SK-MEL-5 (cell line): ENCODE measurements at places on chromosomes 12 and 14.
A peak's percentile ranks its signal among the peaks of the same experiment; 100 is the strongest.

DNA sequence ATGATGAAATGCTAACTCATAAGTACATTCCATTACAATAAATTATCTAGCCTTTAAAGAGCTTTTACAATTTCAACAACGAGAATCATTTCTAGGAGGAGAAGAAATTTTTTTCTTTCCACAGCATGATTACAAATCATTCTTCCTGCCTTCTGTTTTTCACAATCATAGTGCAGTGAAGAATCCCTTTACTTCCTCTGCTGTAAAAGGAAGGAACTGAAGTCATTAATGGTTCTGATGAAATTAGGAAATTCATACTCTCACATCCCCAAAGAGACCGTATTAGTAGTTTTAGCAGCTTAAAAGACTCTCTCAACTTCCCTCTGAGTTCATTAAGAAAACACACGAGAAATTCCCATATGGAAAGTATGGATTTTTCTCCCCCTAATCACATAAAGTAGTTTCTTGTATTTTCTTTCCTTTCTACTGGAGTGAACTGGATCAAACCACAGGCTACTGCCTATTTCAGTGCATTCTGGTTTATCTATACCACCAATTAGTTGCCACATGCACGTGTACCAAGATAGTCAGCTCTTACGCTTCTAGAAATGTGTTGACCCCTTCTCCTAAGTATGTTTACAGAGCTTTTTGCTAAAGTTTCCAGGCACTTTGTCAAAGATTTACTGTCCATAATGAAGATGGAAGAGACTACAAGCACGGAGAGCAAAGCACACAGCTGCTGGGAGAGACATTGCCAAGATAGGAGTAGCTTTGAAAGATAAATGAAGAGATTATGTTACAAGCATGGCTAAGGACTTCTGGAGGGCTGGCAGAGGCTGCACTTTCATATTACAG, 58.9 kb upstream of the KITLG start:
- no peak for DNase-seq

DNA sequence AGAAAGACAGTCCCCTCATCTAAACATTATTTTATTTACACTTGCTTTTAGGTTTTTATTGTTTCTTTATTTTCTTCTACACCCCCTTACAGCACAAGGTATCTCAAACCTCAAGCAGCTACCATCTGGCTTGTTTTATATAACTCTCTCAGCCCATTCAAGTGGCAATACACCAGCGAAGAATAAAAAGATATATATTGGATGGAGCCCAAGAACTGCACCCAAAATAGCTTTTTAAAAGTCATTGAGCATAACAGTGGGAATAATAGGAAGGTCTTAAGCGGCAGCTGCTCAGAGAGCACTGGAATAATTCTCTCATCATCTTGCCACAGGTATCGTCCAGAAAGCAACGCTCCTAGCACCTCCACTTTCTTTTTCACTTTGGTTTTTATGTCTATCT, 322.5 kb downstream of the SYT1 start:
- no peak for DNase-seq

GRCh38 chr14:99682809-99683618, 1.1 kb upstream of the CYP46A1 start:
- DNase-seq, result peak; percentile 77

DNA sequence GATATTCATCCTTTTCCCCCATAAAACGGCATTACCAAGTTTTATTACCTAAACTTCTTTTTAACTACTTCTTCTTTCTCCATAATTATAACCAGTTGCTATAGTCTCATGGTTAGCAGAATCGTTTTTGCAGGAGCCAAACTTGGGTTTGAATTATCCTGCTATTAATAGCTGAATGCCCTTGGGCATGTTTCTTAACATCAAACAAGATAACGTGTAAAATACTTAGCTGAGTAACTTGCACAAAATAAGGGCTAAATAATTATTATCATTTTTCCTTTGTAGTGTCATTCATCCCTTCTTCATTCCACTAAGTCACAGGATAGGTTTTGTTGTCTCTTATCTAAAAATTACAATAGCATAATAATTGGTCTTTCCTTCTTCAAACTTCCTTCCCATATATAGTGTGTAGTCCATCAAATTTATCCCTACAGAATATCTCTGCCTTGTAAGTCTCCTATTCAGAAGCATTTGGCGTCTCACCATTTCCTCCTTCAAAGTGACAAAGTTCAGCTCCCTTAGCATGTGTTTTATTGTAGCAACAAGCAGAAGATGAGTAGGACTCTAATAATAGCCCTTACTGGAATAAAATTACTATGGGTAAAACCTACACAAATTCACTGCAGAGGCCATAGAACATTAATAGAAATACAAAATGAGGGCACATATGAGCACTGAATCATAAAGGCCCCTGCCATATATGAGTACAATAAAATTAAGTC, 63.8 kb downstream of the FAR2 start:
- DNase-seq, result no peak

DNA sequence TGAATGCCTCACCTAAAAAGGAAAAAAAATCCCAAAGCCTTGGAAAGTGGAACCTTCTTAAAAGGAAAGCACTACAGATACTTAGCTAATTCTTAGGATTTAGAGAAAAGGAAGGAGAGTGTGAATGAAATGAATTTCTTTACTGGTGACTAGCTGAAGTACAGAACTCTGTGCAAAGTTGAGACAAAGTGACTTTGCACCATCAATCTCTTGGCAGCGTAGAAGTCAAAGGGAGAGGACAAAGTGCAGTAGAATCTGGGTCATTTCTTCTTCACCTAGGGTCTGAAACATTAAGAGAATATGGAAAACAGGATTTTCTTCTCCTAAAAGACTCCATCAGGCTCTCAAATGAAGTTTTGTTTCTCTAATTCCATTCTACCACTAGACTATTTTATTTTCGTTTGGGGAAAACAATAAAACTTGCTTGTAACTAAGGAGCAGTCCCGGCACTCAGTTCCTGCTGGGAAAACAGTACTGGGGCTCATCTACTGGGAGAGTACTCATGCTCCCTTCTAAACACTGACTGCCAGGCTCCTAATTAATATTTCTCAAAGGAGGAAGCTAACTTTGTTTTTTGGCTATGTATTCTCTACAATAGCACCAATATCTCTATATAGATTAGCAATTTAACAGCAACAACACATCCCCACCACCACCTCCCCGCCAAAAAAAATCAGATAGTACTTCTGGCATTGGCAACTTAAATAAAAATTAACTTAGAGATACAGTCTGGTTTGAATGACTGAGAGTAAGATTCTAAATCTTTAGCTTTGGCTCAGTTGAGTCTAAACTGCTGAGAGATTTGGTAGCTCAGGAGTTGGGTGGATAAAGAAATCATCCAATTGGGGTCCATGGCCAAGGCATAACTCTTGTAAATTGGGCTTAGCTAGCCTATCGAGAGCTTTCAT, 110.7 kb downstream of the SLC15A5 start:
- no peak for DNase-seq

DNA sequence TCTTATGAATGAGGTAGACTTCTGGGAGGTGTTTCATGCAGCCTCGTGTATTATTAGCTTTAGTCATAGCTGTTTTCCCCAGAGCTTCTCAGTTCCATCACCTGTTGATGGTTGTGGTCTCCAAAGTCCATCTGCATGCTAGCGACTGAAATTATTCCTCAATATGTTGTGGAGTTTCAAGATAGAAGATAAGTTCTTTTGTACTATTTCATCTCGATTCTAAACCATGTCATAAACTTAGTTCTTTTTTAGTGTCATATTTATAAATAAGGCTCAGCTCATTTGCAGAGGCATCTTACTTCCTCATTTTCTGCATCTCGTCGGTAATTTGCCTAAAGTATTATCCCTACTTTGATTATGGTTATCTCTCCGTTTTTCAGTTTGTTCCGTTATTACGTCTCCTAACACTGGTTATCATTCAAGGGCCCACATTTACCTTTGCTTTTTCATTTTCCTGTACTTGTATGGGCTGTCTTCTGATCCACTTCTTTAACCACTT, 119.1 kb downstream of the ITPR2 start:
- DNase-seq, result no peak

- no peak for DNase-seq
Observed at GRCh38 chr14:105144666-105145380, 23.8 kb downstream of the JAG2 start.

DNA sequence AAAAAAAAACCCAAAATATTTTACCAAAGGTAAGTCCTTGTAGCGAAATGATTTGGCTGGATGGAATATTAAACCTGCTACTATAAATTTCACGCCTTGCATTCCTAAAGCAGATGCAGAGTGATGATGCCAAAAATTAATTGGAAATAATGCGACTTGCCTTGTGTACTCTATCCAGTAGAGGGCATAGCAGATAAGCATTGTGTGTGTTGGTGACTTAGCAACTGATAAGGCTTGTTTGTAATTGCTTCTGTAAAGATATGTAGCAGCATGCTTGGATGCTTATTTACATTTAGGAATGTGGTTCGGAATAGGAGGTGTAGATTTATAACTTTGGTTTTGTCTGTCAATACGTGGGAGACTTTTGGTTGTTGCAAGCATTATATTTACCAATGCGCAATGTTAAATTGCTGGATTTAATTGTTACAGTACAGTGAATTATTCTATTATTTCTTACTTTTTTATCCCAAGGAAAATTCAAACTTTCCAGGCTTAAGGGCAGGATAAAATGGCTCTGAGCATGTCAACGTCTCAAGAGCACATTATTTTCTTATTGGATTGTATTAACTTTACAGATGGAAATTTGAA, 80.5 kb downstream of the TMEM260 start:
- peak; percentile 67 for DNase-seq

DNA sequence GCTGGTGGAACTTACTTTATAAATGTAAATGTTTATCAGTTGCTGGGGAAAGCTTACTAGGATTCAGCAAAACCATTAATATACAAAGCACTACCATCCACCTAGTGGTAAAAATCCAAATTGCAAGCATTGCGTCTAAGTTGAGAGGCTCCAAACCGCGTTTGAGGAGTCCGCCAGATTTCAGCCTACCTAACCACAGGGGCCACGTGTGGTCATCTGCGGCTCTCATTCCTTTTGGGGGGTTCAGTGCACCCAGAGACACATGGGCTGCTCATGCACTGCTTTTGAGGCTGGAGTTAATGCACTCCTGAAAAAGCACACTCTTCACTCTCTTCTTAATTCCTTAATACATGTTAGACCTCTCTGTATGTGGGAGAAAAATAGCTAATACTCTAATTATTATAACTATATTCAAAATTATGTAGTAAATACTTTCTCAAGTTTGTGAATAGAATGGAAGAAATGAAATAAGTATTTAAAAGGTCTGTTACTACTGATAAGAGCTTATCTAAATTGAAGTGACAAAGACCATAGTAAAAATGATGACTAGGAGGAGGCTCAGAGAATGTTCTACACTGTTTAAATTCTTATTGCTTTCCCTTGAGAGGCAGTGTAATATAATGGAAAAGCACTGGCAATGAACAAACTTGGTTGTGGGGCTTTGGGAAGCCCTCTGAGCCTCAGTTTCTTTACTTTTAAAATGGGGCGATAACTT, 41.4 kb upstream of the MANSC4 start:
- DNase-seq, result peak; percentile 89

DNA sequence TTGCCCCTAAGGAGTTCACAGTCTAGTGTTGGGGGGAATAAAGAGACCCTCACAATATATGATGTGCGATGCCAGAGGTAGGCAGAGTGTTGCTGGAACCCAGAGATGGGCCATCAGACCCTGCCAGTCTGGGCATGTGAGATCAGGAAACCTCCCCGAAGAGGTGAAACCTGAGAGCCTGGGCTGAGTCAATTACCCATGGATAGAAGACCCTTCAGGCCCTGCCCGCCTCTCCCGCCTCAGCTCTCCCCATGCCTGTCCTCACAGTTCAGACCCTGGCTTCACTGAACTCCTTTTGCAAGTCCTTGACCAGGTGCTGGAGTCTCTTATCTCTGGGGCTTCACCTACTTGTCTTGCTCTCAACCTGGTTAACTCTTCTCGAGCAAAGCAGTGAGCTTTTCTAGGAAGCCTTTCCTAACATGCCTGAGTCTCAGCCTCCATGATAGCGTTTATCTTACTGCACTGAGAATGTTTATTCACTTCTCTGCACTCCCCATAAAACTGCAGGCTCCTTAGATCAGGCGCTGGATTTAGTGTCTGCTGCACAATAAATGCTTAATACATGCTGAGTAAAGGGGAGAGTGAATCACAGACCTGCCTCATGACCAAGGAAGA, 19.6 kb downstream of the ALDH1L2 start:
- DNase-seq, result no peak

- DNase-seq, result no peak
Observed at GRCh38 chr14:27929797-27930347, 836.7 kb upstream of the FOXG1 start.

DNA sequence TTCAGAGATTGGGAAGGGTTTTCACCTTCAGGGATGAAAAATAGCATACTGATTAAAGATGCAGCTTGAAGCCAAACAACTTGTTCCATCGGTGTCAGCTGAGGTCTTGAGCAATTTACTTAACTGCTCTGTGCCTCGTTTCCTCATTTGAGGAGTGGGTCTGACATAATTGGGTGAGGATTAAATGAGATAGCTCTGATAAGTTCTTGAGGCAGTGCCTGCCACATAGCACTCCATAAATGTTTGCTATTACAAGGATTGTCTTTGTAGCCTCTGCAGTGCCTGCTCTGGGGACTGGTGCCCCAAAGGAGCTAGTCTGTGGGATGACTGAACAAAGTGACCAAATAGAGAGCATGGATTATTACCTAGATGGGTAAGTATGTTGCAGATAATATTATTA, 50.6 kb downstream of the ATP23 start:
- no peak for DNase-seq

GRCh38 chr12:57479376-57480115, at the start of gene ARHGAP9:
TSS of gene ARHGAP9 (minus strand) at chr12:57479866. CDS start at chr12:57479406, 460 bp downstream.
- no peak for DNase-seq

DNA sequence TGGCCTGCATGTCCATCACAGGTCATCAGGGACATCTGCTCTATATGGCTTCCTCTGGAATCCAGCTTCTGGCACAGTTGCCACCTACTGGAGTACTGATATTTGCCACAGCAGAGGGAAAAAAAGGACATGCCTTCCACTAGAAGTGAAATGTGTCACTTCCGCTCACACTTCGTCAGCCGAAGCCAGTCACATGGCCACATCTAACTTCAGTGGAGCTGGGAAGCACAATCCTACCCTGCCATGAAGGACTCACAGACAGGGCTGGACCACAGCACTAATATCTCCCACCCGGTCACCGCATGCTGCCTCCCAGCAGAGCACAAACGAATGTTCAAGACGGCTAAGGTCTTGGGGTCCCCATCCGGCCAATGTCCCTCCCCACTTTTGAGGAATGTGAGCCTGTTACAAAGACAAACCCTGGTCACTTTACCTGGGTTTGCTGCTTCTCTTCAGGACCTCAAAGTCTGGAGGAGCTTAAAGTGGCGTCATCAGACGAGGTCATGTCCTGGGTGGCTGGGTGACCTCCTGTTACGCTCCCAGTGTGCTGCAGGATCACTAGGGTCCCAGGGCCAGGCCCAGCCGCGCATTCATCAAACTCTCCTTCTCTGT, 98.6 kb downstream of the GCH1 start:
- DNase-seq, result no peak

GRCh38 chr12:124750787-124751471, 112.7 kb downstream of the SCARB1 start:
- DNase-seq, result peak; percentile 56

- no peak for DNase-seq
Observed at GRCh38 chr12:41184864-41185263, 3.3 kb upstream of the PDZRN4 start.
